Aortic smooth muscle cell (primary cell): ENCODE measurements at places on chromosomes 6 and 20. TPM values are rescaled to one million over a fixed set of nuclear protein-coding genes. Genes with fewer than 3 reads are reported as not detected.

OR2H1 gene
- total RNA-seq: not detected in 2 replicates

LY6G6C gene
- not detected in 2 replicates for total RNA-seq

TMEM217 gene
- 1.3 and 1.8 TPM in 2 replicates for total RNA-seq

OARD1 gene
- total RNA-seq: 9.6 and 13.6 TPM in 2 replicates

FERMT1 gene
- total RNA-seq: 0.53 and 1.2 TPM in 2 replicates
